Activated CD4-positive, alpha-beta memory T cell treated with anti-CD3 and anti-CD28 coated beads for 36 hours (primary cell): ENCODE measurements at places on chromosomes 16 and 17. TPM values are rescaled to one million over a fixed set of nuclear protein-coding genes. Genes with fewer than 3 reads are reported as not detected.

The CDH11 gene
- not detected for total RNA-seq

The ST6GALNAC2 gene
- 0.51 TPM for total RNA-seq

The PSME3 gene
- 116 TPM for total RNA-seq

The ALDOC gene
- 75.2 TPM for total RNA-seq

The RPL23 gene
- 1,774 TPM for total RNA-seq

The CACNB1 gene
- total RNA-seq: 14.1 TPM

The TUFM gene
- 221 TPM for total RNA-seq

DNA sequence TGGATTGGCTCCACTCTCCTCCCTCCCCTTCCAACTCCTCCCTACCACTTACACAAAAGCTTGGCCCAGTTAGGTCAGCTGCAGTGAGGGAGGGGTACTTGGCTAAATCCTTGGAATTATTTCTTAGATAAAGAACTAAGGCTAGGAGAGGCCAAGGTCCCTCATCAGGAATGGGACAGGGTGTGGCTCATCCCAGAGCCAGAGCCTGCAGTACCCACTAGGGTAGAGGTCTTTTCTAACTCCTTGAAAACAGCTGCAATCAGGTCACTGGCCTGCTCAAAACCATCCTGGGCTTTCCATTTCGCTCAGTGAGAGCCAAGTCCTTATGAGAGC is 1.9 kb upstream of the SLC46A1 start:
- no peak for DNase-seq

DNA sequence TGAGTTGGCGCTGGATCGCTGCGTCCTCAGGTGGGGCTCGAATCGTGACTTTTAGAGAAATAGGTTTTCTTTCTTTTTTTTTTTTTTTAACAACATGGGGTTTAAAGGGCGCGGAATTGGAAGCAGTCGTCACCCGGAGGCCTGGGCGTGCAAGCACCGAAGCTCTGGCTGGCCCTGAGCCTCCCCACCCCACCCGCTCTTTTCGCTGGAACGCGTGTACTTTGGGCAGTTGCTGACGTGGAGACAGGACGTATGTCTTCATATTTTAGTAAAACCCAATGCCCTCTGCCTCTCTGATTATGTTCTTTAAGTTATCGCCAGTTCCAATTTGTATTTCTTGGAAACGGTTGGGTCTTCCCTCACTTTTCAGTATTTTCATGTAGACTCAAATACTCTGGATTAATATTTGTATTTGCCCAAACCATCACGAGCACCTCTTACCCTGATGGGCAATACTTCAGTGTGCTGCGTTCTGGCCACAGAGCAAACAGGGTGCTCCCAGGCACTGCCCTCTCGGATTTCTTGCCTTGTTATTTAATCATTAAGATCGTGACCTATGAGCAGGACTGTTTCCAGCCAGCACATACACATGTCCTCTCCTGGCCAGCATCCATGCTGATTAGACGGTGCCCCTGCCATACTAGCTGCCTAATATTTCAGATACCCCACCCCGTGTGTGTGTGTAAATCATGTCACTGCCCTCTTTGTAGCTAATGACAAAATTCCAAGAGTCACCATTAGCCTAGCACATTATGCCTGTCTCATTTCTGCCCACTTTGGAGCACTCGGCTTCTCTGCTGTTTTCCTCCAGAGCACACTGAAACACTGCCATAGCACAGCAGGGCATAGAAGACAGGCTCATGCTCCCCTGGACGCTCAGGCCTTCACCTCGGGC is 805 bp upstream of the C16orf95 start:
- DNase-seq: peak; percentile 67

GRCh38 chr17:4560421-4560820 is at the start of gene GGT6:
GGT6 (minus strand) TSS chr17:4560577; CDS start chr17:4560521, 56 bp downstream.
- no peak for DNase-seq

DNA sequence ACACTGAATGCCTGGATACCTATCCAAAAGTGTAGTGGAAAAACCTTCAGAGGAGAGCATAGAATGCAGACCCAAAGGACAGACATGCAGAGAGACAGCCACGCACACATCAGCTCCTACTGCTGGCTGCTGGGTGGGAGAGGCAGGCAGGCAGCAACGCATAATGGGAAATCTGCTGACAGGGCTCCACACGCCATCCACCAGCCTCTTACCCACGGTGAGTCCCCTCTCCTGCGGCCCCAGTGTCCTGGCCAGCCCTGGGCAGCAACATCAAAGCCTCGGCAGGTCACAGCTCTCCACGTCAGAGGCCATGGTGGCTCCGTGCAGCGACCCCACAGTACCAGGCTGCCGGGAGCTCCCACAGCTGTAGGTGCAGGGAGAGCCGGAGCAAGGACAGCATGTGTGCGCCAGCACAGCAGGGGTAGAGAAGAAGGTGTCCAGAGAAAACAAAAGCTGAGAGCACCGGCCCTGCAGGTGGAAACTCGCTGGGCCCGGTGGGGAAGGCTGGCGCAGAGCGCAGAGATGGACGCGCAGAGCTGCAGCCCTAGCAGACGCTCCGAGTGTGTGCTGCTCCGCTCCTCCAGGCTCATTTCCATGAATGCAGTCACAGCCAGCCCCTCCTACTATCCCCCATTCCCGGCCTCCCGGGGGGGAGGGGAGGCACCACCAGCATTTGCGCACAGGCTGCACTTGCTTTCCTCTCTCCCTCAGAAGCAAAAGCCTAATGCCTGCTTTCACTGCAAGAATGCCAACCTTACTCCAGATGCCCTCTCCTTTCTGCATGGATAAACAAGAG is 58.9 kb downstream of the CYTH1 start:
- DNase-seq: no peak

DNA sequence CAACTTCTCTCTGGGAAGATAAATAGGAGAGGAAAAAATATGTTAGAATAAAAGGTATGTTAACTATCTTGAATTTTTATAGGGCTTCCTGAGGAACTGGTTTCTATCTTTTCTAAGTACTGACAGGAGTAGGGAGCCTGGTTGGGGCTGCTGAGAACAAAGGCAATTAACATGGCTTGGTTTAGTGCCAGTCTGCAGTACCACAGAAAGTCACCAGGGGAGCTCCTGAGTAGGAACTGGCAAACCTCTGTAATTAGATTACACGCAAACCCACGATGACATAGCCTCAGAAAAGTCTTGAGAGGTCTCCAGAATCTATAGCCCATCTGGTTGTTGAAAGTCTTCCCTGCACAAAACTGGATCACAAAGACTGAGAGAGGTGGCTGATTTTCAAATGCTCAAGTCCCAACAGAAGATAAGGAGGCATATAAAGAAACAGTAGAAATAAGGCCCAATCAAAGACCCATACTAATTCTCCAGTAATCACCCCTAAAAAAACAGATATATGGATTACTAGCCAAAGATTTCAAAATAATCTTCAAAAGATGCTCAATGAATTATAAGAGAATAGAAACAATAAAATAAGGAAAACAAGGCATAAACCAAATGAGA is 11.7 kb upstream of the CNTNAP4 start:
- peak; percentile 14 for DNase-seq

DNA sequence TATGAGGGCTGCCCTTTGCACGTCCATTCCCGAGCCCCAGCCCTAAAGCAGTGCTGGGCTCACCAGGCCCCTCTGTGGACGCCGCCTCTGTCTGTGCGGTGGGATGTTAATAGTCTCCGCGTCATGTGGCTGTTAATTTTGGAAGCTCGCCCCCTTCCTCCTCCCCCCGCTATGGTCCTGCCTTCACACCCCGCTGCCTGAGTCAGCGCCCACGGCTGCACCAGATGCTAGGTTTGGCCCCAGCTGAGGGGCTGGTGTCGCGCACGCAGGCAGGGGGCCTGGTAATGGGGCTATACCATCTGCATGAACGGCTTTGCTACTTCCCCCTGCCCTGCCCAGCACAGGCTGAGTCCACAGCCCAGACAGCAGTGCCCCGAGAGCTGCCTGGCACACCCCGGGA is 4.1 kb upstream of the SSTR5 start:
- no peak for DNase-seq

DNA sequence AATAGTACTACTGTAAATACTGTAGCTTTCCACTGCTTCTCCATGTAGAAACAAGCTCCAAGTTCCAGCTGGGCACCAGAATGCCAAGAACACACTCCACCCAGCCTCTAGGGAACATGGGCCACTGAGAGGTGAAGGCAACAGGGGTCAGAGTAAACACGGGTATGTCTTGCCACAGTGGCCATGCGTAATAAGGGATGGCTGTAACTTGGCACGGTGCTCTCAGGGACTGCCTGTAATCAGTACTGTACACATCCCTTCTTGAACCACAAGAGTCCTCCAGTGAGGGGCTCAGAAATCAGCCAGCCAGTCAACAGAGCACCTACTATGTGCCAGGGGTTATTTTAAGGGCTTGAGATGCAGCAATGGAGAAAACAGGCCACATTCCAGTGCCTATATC is 10.8 kb downstream of the LRRC59 start:
- DNase-seq: no peak

DNA sequence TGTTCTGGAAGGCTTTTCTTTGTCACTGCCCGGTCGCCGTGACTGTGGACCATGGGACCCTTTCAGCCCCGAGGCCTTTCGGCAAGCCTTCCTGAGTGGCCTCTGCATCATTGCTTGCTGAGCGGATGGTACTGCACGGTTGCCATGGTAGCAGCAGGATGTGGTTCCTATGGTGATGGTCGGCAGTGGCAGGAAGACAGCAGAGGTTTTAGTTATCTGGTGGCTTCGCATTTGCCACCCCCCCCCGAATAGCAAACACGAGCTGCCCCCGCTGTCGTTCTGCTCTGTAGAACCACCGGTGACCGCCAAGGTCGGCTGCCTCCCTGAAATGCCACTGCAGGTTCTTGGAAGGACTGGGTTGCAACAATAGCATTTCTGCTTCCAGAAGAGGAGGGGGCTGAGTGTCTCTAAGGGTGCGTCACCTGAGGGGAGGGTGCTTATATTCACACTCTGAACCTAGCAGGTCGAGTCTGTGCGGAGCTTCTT is 76.6 kb downstream of the CMIP start:
- DNase-seq: peak; percentile 84

DNA sequence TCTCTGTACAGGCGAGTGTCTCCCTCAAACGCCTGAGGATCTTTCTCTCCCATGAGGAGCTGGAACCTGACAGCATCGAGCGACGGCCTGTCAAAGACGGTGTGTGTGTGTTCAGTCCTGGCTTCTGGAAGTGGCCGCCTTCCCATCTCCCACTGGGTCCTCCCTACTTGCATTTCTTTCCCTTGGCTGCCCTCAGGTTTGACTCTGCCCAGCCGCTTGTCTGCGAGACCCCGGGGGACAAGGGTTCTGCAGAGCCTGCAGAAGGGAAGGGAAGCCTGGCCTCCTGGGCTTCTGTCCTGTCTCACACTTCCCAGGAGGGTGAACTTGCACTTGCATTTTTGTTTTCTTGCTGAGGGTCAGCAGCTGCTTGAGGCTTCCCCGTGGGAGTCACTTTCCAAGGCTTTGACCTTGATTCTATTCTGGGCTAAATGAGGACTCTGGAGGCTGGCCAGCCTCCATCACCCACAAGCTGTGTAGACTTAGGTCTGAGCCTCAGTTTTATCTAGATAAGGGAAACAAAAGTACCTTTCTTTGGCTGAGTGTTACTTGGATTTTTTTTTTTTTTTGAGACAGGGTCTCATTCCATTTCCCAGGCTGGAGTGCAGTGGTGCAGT is 122.3 kb downstream of the ABCC1 start:
- no peak for DNase-seq

- DNase-seq: no peak
These were observed 17.8 kb upstream of the BLMH start for GRCh38 chr17:30309591-30309990.

DNA sequence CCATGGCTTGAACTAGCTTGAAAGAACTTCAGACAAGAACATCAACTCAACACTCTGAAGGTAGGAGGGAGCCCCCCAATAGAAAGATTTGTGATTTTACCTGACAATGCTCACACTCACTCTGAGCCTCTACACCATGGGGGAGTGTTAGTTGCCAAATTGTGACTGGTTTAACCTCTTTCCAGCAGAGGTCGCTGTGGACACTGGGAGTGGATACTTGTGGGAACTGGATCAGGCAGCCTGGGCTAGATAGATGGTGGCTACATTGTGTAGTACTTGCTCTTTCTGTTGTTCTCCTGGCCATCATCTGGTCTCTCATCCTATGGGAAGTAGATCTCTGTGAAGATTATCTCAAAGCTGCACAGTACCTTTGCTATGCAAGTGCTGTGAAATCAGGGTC is 2.9 kb downstream of the SMPD3 start:
- DNase-seq: peak; percentile 63

GRCh38 chr16:85947230-85948137 is 48.5 kb downstream of the IRF8 start:
- peak; percentile 77 for DNase-seq

- DNase-seq: peak; percentile 76
These were observed 38.2 kb downstream of the HOXB1 start for GRCh38 chr17:48492401-48493298.

- no peak for DNase-seq
These were observed 19.8 kb downstream of the NPTX1 start for GRCh38 chr17:80456465-80457235.

DNA sequence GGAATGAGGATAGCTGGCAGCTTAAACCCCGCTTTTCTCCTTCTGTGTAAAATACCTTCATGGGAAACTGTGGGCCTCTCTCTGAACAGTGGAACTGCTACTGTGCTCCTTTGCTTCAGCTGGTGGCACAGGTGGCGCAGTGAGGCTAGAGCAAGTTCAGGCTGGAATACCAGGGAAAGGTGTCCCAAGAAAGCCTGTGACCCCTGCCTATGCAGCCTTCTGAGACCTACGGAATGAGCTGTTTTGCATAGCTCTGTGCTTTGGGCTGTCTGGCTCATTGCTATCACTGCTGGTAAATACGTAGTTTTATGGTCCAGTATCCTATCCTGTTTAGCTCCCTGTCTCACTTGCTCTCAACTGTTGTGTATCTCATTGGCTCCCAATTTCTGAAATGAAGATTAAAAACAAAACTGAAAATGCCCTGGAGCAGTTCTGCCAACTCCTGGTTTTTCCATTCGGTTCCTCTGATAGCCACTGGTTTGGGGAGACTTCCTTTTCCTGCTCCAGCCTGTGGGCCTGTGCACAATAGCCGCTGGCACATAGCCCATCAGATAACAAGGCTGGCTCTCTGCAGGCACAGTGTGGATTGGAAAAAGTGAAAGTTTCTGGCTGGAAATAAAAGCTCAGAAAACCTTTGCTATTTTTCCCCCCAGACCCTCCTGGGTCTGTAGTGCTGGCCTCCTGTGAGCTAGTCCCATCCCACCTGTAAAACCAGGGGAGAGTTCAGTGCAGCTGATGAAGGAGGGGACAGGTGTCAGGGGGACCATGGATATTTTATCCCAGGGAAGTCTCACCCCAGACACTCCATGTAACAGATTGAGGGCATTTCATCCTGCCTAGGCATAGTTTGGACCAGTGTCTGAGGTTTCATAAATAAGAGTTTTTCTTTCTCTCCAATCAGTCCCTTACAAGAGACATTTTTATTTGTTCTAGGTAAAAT is 24.0 kb downstream of the LIMD2 start:
- no peak for DNase-seq

DNA sequence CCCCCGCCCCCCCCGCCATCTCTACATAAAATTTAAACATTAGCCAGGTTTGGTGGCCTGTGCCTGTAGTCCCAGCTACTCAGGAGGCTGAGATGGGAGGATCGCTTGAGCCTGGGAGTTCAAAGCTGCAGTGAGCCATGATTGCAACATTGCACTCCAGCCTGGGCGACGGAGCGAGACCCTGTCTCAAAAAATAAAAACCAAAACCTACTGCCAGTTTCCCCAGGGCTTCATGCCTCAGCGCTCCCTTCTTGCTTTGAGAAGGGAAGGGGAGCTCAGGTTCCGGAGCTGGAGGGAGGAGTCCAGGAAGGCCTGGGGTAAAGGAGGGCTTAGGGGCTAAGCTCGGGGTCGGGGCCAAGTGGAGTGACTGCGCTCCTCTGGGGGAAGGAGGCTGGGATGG is 20.5 kb downstream of the PLCD3 start:
- DNase-seq: no peak
